ENCODE measurements at places on chromosomes 6 and 20. TPM values are rescaled to one million over a fixed set of nuclear protein-coding genes. Genes with fewer than 3 reads are reported as not detected.

Gene SOX18
- not detected for polyA plus RNA-seq

Gene EDN1
- 18.0 TPM for polyA plus RNA-seq

Gene UNC93A
- polyA plus RNA-seq = 0.10 TPM

Gene HLA-DPB1
- polyA plus RNA-seq = not detected

Gene EPPIN
- not detected for polyA plus RNA-seq

- peaks cover 33% of the 10 kb centered on the region for H3K4me1 ChIP-seq
- no peak overlapping the region for H3K27ac ChIP-seq
- no peaks in the 10 kb centered on the region for H3K36me3 ChIP-seq
- no peaks in the 10 kb centered on the region for H3K27me3 ChIP-seq
- no peak for DNase-seq
Observed at GRCh38 chr6:81762606-81763005, 10.1 kb upstream of the TENT5A start.

GRCh38 chr6:29557320-29557719, 2.2 kb downstream of the UBD start:
- no peak for DNase-seq
- no peak overlapping the region for H3K4me3 ChIP-seq
- peaks cover 3% of the 10 kb centered on the region for H3K4me1 ChIP-seq

- H3K27me3 ChIP-seq = no peaks in the 10 kb centered on the region
- H3K4me3 ChIP-seq = no peak overlapping the region
- H3K36me3 ChIP-seq = no peaks in the 10 kb centered on the region
- no peak overlapping the region for H3K27ac ChIP-seq
Observed at GRCh38 chr6:152575621-152576150, 61.5 kb downstream of the SYNE1 start.

GRCh38 chr20:31666258-31667042, 28.7 kb downstream of the COX4I2 start:
- H3K27me3 ChIP-seq = no peaks in the 10 kb centered on the region
- H3K36me3 ChIP-seq = peaks cover 40% of the 10 kb centered on the region
- H3K4me3 ChIP-seq = no peak overlapping the region
- no peak overlapping the region for H3K27ac ChIP-seq

- H3K4me3 ChIP-seq = no peak overlapping the region
- no peaks in the 10 kb centered on the region for H3K27me3 ChIP-seq
- no peaks in the 10 kb centered on the region for H3K4me1 ChIP-seq
- DNase-seq = no peak
- H3K36me3 ChIP-seq = no peaks in the 10 kb centered on the region
Observed at GRCh38 chr6:125846292-125847024, 55.7 kb downstream of the NCOA7 start.

GRCh38 chr6:113361014-113361645, 496.0 kb upstream of the MARCKS start:
- H3K4me3 ChIP-seq = peak overlapping the region; percentile 12
- no peaks in the 10 kb centered on the region for H3K36me3 ChIP-seq
- no peaks in the 10 kb centered on the region for H3K27me3 ChIP-seq
- DNase-seq = no peak
- H3K27ac ChIP-seq = peak overlapping the region; percentile 94

GRCh38 chr20:48609491-48609978, 218.3 kb downstream of the PREX1 start:
- H3K36me3 ChIP-seq = no peaks in the 10 kb centered on the region
- H3K27ac ChIP-seq = no peak overlapping the region
- no peak overlapping the region for H3K4me3 ChIP-seq

GRCh38 chr20:36086767-36087166, 67.8 kb upstream of the EPB41L1 start:
- no peak overlapping the region for H3K4me3 ChIP-seq
- H3K27ac ChIP-seq = peak overlapping the region; percentile 35
- H3K36me3 ChIP-seq = no peaks in the 10 kb centered on the region
- H3K27me3 ChIP-seq = no peaks in the 10 kb centered on the region
- no peak for DNase-seq
- peaks cover 39% of the 10 kb centered on the region for H3K4me1 ChIP-seq

DNA sequence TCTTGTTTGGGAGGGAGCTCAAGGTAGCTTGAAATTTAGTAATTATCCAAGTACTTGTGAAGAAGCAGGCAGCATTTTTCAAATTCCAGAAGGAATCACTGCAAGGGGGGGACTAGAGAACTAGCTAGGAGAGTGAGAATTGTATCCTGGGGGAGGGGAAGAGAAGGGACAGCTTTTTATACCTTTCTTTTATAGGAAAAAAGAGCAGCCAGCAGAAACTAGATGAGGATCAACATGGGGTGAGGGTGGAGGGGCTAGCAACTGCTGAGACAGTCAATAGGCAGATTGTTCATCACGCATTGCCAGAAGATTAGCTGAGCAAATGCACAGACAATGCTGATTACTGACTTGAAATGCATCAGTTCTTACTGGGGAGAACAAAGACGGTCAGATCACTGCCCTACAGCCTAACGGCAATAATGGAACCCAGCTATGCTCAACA, 514.3 kb upstream of the CITED2 start:
- no peak overlapping the region for H3K4me3 ChIP-seq
- H3K27ac ChIP-seq = no peak overlapping the region
- no peak for DNase-seq
- H3K27me3 ChIP-seq = no peaks in the 10 kb centered on the region
- no peaks in the 10 kb centered on the region for H3K36me3 ChIP-seq

DNA sequence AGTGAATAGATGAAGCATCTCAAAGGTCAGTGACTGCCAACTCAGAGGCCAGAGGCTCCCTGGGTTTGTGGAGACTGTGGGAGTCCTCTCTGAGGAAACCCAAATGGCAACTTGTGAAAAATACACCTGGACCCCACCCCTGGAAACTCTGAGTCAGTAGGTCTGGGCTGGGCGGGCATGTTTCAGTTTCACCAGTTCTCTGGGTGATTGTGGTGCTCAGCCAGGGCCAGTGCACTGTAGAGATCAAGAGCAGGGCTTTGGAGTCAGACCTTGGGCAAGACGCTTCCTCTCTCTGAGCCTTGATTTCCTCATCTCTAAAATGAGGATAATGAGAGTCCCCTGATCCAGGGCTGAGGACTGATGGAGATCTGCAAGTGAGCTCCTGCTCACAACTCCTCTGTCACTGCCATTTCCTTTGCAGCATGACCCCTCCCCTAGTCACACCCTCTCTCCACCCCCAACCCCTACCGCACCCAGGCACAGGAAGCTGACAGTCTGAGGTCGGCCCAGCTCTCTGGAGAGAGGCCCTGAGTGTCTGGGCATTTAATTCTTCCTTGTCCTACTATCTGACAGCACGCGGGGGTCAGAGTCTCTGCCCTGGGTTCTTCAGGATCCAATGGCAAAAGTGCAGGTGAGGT, 5.1 kb downstream of the DEF6 start:
- H3K4me3 ChIP-seq = peak overlapping the region; percentile 15
- peaks cover 43% of the 10 kb centered on the region for H3K4me1 ChIP-seq
- peak overlapping the region; percentile 87 for H3K27ac ChIP-seq
- no peaks in the 10 kb centered on the region for H3K27me3 ChIP-seq
- DNase-seq = peak; percentile 58

- no peaks in the 10 kb centered on the region for H3K27me3 ChIP-seq
- H3K36me3 ChIP-seq = peaks cover 22% of the 10 kb centered on the region
- H3K4me1 ChIP-seq = peaks cover 29% of the 10 kb centered on the region
- no peak overlapping the region for H3K4me3 ChIP-seq
- no peak overlapping the region for H3K27ac ChIP-seq
- DNase-seq = peak; percentile 25
Observed at GRCh38 chr6:85672050-85672449, 29.4 kb upstream of the SYNCRIP start.

GRCh38 chr20:40652441-40652987, 36.5 kb downstream of the MAFB start:
- no peak overlapping the region for H3K27ac ChIP-seq
- H3K4me3 ChIP-seq = no peak overlapping the region
- no peaks in the 10 kb centered on the region for H3K36me3 ChIP-seq

- no peaks in the 10 kb centered on the region for H3K36me3 ChIP-seq
- no peak for DNase-seq
- peak overlapping the region; percentile 90 for H3K27ac ChIP-seq
- H3K4me1 ChIP-seq = peaks cover 15% of the 10 kb centered on the region
- no peaks in the 10 kb centered on the region for H3K27me3 ChIP-seq
Observed at GRCh38 chr6:27894839-27895762, 17.1 kb downstream of the OR2B2 start.

DNA sequence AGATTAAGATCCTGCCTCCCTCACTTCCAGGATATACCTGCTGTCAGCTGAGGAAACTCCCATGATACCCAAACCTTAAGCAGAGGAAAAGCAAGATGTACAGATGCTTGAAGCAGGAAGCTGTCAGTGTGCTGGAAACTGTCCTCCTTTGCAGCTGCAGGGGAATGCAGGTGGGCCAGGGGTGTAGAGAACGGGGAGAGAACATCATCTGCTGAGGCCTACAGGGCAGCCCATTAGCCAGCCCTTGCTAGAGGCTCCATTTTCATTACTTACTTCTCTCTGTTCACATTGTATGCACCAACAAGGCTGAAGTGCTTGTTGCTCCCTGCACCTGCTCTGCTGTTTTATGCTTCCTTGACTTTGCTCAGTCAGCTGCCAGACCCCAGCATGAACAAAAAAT, 119.1 kb downstream of the PRND start:
- no peak for DNase-seq
- H3K4me1 ChIP-seq = no peaks in the 10 kb centered on the region
- no peaks in the 10 kb centered on the region for H3K27me3 ChIP-seq
- H3K36me3 ChIP-seq = no peaks in the 10 kb centered on the region
- no peak overlapping the region for H3K4me3 ChIP-seq
- H3K27ac ChIP-seq = no peak overlapping the region

DNA sequence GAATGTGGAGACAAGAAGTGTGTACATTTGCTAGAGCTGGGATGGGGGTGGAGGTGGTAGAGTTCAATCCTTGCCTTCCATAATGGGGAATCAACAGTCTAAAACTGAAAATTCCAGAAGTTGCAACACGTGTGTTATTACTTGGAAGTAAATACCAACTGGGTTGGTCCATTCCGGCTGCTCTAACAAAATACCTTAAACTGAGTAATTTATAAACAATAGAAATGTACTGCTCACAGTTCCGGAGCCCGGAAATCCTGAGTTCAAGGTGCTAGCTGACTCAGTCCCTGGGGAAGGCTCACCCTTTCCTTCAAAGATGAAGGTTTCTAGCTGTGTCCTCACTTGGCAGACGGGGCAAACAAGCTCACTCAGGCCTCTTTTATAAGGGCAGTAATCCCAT, 59.0 kb downstream of the RIN2 start:
- peaks cover 38% of the 10 kb centered on the region for H3K4me1 ChIP-seq
- DNase-seq = peak; percentile 61
- peak overlapping the region; percentile 78 for H3K27ac ChIP-seq
- H3K36me3 ChIP-seq = no peaks in the 10 kb centered on the region
- no peak overlapping the region for H3K4me3 ChIP-seq

DNA sequence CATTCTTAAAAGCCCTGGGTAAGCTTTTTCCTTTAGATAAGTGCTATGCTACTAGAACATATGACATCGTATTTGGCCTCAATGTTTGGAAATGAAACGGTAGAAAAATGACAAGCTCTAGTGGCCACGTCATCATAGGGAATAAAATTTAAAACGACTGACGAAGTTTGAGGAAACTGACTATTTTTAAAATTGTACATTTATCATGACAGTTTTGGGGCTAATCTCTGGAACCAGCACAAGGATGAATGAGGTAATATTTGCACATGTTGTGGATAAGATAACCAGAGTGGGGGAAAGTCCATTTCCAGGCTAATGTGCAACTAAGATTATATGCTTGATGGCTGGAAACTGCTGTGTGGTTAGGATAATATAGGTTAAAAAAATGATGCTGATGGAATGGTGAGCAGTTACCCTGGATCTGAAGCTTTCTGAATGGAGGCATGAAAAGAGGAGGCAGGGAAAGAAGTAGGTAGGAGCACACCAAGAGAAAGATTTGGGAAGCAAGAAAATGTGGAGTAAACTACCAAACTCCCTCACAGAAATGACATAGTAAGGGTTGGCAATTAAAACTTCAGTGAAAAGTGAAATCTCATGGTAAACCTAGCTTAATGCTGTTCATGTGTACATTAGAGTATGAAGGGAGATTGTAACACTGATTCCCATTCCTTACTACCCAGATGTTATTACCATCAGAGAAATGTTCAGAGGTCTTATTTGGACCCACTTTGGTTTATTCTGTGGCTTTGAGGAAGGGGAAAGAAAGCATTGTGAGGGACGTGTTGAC, 42.7 kb upstream of the CEP162 start:
- no peaks in the 10 kb centered on the region for H3K4me1 ChIP-seq
- H3K36me3 ChIP-seq = no peaks in the 10 kb centered on the region
- no peak for DNase-seq
- H3K4me3 ChIP-seq = no peak overlapping the region
- H3K27me3 ChIP-seq = no peaks in the 10 kb centered on the region
- no peak overlapping the region for H3K27ac ChIP-seq

DNA sequence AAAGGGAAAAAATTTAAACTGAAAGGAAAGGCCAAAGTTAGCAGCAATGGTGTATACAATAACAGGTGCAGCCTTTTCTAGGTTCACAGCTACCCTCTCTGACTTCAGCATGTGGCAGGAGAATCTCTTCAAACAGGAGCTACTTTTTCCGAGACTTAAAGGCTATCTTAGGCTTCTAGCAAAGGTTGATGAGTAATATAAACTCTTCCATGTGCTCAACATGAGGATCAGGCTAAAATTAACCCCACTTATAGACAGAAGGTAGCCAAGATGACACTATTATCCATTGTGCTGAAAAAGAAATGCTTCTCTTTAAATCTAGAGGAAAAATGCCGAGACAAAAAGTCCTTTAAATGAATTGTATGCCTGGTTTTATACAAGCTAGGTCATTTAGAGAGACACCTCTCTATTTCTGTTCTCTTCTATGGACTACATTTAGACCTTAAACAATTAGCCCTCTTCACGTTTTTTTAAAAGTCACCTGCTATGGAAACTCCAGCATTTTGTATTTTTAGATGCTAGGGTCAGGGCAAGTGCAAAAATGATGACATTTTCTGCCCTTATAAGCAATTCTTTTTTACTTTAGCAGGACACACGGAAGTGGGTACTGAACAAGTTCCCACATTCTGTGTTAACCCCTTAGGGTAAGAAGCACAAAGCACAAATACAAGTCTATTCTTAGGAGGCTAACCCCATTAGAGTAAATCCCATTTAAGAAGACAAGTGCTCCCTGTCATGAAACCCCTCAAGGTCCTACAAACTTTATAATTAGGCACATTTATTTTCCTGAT, 216.8 kb upstream of the CITED2 start:
- no peaks in the 10 kb centered on the region for H3K27me3 ChIP-seq
- peaks cover 10% of the 10 kb centered on the region for H3K4me1 ChIP-seq
- H3K4me3 ChIP-seq = no peak overlapping the region
- H3K27ac ChIP-seq = no peak overlapping the region

DNA sequence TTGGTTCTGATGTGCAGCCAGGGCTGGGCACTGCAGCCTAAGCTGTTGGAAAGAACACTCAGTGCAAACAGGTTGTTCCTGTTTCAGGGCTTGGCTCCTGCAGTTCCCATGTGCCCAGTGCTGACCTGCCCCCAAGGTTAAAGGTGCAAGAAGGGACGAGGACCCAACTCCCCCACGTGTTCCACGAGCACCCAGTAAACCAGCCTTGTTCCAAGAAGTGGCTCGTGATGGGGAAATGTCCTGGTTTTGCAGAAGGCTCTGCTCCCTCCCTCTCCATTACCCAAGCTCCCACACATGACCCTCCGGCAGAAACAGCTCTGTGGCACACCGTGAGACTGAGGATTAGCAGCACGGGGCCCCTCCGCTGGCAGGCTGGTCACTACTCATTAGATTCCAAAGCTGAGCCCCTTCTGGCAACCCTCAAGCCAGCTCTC, 9.4 kb downstream of the ACSS1 start:
- no peak for DNase-seq
- H3K27ac ChIP-seq = no peak overlapping the region
- H3K27me3 ChIP-seq = peaks cover 26% of the 10 kb centered on the region

GRCh38 chr6:38112181-38112580, 292.7 kb downstream of the ZFAND3 start:
- H3K4me3 ChIP-seq = no peak overlapping the region
- peaks cover 18% of the 10 kb centered on the region for H3K4me1 ChIP-seq
- DNase-seq = no peak
